ENCODE measurements at places on chromosomes 7 and 10.

DNA sequence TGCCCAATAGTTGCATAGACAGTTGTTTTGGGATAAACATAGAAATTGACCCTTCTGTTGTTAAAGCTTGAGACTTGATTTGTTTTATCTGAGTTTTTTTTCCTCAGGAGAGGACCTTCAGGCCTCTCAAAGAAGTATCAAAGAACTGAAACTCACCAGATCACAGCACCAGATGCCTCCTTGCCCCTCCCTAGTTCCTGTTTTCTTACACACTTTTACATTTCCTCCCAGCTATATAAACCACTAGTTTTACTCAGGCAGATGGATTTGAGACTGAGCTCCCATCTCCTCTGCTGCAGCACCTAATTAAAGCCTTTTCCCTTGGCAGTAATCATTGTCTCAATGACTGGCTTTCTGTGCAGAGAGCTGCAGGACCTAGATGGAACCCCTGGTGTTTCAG is 150.6 kb upstream of the NRG3 start:
- DNase-seq = no peak

DNA sequence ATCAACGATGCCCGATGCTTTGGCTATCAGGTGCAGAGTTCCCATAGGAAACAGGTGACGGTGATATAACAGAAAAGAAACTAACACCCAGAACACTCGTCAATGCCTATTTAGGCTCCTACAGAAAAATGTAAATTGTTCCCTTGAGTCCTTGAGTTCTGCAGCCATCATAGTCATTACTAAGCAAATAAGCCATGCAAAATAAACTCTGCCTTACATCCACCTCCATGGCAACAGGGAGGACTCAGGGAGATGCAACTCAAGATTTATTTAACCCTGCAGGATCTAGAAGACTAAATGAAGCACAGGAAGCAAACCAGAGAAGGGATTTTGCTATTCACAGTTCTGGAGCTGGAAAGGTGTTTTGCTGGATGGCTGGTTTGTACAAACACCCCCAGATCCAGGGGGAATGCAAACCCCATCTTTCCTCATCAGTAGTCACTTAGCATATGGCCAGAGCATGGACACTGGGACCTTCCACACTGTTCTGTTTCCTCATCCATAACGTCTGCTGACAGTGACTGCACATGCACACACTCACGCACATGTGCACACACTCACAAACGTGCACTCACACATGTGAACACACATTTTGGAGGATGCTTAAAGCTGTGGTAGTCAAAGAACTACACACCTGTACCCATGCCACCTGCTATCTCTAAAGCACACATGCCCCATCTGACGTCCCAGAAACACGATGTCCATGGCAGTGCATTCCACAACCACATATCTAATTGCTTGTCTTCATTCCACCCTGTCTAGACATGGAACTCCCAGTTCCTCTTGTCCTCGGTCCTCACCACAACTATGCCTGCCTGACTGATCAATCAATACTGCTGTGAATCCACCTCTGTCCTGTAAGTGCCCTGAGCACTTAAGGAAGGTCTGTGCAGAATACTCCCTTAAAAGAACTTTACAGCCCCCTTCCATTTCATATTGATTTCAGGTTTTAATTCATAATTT is 178.2 kb downstream of the COBL start:
- no peak for DNase-seq

DNA sequence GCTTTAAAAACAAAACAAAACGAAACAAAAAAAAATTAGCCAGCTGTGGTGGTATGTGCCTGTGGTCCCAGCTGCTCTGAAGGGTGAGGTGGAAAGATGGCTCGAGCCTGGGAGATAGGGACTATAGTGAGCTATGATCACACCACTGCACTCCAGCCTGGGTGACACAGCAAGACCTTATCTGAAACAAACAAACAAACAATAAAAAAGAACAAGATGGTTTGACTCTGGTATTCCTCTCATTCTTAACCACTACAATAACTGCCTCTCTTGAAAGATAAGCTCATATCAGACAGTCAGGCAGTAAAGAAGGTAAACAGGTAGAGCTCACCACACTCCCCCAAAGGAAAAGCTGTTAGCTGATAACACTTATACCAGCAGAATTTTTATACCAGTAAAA is 14.1 kb upstream of the DUSP5 start:
- no peak for DNase-seq

GRCh38 chr10:72425133-72425532 is 70.4 kb upstream of the DNAJB12 start:
- no peak for DNase-seq

DNA sequence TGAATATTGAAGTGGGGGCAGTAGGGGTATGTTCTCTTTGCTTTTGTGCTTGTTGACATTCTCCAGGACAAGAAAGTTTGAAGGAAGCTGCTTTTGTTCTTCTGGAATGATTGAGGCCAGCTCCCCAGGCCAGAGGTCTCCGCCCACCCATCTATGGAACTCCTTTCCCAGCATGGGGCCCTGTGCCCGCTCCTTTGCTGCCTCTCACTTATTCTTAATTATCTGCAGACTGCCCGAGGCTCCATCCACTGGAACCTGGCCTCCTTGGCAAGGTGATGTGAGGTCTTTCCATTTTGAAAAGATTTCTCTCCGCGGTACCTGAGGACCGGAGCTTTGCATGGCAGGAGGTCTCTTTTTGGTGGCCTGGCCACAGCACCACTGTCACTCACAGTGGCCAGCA is 39.3 kb upstream of the MKI67 start:
- DNase-seq = no peak

DNA sequence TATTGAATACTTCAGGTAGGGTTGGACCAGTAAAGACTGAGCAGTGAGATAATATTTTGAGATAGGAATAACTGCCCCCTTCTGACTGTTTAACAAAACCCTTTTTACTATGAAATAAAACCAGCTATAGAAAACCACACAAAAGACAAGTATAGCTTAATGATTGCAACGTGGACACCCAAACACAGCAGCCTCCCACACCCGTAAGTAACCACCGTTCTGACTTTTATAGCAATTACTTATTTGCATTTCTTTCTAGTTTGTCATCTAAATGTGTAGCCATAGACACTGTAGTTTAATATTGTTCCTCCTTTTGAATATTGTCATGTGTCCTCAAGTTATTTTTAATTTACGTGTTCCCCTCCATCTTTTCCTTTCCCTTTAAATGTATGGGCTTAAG is 42.9 kb upstream of the SYPL1 start:
- no peak for DNase-seq

GRCh38 chr7:88256906-88257305 is 37.1 kb upstream of the SRI start:
- DNase-seq = no peak

GRCh38 chr10:37490266-37490665 is 364.9 kb downstream of the ANKRD30A start:
- DNase-seq = no peak

DNA sequence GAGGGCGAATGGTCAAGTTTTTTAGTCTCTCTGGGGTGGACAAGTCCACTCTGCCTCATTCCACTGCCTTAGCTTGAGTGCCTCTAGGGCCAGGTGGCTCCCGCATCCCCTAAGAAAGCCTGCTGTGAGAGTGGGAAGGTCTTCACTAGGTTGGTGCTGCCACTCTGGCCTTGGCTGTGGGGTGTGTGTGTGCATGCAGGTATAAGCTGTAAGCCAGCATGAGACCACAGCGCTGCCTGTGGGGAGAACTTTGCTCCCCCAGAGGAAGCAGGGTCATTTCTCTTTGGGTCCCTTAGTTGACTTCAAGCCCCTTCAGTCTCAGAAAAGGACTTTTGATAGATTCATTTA is 25.5 kb upstream of the PCBD1 start:
- no peak for DNase-seq

DNA sequence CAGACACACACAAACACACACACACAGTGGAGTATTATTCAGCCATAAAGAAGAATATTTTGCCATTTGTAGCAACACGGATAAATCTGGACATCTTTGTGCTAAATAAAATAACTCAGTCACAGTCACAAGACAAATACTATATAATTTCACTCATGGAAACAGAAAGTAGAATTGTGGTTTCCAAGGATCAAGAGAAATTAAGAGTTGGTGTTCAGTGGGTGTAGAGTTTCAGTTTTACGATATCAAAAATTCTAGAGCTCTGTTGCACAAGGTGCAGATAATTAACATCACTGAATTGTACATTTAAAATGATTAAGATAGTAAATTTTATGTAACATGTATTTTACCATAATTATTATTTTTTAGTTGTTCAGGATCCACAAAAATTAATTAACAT is 1235.0 kb downstream of the XPNPEP1 start:
- no peak for DNase-seq

GRCh38 chr10:73922007-73922863 is 11.3 kb downstream of the PLAU start:
- DNase-seq = no peak

DNA sequence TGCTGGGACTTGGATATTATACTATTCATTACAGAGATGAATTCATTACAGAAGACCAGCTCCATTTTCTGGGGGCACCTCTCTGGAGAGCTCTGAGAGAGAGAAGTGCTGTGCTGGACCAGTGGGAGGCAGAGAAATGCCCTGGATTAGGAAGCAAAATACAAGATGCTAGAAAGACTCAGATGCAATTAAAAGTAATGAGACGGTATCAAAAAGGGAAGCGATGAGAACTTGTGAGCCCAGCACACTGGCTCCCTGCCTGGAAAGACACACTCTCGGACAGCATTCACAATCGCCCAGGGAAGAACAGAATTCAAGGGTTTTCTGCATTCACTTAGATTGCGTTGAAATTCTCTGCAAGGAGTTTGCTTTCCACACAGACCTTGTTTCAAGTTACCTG is 3.5 kb upstream of the FRAT2 start:
- DNase-seq = no peak

DNA sequence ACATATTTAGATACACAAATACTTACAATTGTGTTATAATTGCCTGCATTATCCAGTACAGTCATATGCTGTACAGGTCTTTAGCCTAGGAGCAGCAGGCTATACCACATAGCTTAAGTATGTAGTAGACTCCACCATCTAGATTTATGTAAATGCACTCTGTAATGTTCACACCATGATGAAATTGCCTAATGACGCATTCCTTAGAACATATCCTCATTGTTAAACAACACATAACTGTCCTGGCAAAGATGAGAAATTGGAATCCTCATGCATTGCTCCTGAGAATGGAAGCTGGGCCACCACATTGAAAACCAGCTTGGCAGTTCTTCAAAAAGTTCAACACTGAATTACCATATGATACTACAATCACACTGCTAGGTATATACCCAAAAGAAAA is 1002.8 kb upstream of the CELF2 start:
- DNase-seq = no peak

- no peak for DNase-seq
Observed at GRCh38 chr10:121608469-121609190, 10.4 kb upstream of the FGFR2 start.

DNA sequence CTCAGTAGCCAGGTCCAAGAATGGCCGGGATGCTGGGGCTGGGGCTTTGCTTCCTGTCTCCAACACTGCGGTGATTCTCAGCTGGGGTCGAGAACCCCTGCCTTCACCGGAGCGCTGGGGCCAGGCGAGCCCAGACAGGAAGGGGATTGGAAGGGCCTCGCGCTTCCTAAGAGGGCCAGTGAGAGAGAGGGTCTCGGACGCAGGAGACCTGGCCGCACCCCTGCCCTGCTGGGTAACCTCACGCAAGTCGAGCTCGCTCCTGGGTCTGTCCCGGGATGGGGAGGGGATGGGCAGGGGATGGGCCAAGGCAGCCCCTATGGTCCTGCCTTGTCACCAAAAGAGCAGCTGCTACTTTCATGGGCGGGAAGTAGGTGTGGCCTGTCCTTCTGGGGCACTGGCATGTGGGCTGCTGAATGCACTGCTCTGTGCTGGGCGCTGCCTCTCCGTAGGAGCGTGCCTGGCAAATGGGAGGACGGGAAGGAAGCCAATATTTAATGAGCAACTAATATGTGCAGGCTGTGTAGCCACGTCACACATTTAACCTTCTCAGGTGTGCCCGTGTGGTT is 20.0 kb downstream of the KCNK18 start:
- DNase-seq = no peak

DNA sequence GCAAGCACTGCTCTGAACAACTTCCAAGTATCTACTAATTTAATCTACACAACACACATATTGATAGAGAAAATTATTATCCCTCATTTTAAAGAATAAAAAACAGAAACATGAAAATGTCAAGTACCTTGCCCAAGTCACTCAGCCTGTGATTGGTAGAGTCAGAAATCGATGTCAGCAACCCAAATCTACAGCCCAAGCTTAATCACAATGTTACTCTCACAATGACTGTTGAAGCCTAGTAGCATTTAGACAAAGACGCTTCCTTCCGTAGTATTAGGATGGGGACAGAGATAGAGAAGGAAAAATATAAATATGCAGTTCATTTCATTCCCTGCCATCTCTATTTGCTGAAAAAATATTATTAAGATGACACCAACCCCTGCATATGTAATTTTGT is 242.5 kb downstream of the ELMO1 start:
- no peak for DNase-seq

GRCh38 chr10:14727924-14728323 is 46.8 kb downstream of the FAM107B start:
- DNase-seq = no peak

DNA sequence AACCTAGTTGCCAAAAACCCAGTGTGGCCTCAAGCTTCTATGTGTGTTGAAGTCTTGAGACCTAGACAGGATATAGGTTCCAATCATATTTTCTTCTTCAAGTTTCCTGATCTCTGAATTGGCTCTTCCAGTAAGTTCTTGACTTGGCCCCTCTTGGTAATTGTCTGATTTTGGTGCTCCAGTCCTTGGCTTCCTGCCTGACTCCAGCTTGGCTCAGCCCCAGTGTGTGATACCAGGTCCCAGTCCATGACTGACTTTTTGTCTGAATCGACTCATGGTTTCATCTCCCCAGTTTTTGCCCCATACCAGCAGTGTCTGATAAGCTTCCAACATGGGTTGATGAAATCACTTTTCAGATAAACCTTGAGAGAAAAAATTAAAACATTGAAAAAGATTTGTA is 72.3 kb downstream of the FAS start:
- no peak for DNase-seq

DNA sequence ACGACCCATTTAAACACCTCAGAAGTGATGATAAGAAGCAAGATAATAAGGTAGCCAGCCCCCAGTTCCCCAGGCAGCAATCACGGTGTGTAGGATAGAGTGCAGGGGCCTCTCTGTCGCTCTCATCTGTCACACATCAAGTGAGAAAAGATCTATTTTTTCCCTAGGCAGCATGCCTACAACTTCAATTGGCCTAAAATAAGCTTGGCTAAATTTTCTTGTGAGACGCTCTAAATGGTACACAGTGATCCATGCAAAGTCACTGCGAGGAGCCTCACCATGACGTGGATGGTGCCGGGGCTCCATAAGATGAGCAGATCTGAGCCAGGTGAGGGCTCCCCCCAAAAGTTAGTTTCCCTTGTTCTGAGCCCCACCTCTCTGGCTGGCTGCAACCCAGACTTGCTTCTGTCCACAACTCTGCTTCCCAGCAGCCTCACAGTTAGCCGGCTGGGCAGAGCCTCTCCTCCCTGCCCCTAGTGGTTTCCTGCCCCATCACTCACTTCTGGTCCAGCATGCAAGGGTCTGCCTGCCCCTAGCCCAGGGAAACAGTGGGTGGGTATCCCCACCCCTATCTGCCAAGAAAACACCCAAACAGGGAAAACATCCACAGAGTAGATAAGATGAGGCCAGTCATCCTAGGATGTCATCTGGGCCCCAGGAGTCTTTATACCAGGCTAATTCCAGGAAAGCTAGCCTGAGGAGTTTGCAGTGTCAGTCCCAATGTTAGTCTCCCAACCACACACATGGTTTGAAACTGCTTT is 342.1 kb downstream of the GRID1 start:
- no peak for DNase-seq

- no peak for DNase-seq
Observed at GRCh38 chr7:24755541-24756407, 1.5 kb downstream of the GSDME start.

GRCh38 chr10:29353887-29354561 is 65.2 kb downstream of the LYZL1 start:
- DNase-seq = no peak

Measured in stimulated activated CD4-positive, alpha-beta T cell treated with anti-CD3 and anti-CD28 coated beads, Interleukin-15, amount 100 ng/mL, for 1 hour (primary cell).